ENCODE measurements at places on chromosomes 5 and 9. TPM values are rescaled to one million over a fixed set of nuclear protein-coding genes. Genes with fewer than 3 reads are reported as not detected.
A peak's percentile ranks its signal among the peaks of the same experiment; 100 is the strongest.

Gene FAM120AOS
- 58.6 TPM for polyA plus RNA-seq

Gene ANKRD34B
- polyA plus RNA-seq, result 0.33 TPM

Gene FIBCD1
- polyA plus RNA-seq, result 0.44 TPM

DNA sequence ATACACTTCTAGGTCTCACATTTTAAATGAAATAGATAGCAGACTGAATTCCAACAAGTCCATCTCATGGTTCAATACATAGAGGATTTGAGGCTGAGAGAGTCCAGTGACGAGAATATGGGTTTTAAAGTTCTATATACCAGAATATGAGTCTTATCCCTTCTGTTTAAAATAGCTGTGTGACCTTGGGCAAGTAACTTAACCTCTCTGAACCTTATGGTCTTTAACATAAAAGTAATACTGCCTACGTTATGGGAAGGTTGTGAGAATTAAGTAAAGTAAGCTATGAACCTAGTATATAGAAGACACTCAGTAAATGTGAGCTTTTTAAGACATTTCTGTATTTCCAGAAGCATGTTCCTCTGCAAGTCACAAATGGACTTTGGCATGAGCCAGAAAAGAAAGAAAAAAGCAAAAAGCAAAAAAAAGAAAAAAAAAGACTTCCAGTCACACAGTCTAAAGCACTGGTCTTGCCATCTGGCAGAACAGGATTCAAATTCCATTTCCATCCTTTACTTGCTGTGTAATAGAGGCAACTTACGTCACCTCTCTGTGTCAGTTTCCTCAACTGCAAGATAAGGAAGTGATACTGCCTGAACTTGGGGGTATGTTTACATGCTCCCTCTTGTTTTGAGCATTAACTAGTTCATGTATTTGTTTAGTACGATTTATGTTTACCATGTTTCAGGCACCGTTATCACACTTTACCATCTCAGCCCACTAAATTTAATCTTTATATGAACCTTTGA is 248.2 kb downstream of the TRIM32 start:
- DNase-seq, result no peak

DNA sequence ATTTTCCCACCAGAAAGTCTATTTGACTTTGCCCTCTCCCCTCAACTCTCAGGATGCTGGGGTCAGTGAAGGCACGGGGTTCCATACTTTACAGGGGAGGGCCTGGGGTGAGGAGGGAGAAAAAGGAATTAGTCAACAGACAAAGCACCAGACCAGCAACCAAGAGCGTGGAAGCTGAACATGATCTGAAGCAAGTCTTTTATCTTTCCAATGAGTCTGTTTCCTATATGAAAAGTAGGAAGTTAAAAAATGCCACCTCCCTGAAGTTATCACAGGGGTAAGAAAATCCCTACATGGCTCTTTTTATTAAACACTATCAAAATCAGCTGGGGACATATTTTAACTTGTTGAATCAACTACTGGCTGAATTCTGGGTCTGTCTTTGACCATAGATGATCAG is 337.0 kb downstream of the TRPM3 start:
- no peak for DNase-seq

DNA sequence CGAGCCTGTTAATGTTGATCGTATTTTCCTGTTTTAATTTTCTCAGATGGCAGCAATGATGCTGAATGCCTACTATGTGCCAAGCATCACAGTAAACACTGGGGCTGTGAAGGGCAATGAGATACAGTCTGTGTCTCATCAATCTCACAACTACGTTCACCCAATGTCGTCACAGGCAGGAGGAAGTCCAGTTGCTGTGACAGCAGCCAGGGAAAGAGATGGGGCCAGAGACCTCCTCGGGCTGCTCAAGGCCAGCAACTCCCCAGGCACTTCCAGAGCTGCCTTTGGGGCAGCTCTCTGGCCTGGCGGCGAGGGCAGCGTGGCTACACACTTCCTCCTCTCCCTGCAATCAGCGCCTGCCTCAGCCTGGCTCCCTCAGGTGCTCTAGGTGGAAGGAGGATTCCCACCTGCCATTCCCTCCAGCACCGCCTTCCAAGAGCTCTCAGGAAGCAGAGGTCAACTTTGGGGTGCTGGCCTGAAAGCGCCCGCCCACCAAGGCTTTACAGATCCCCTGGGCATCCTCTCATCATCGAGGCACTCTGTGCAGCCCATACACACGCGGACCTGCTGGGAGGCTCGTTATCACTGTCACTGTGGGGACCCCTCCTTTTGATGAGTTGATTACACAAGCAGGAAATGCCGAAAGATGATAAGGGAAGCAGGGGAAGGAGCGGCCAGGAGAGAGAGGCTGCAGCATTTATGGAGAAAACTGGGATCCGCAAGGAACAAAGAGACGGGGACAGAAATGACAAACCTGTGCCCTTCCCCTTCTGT is 159.2 kb downstream of the ZDHHC21 start:
- DNase-seq, result no peak

- no peak for DNase-seq
These were observed 139.2 kb downstream of the PBX3 start for GRCh38 chr9:125886365-125886764.

DNA sequence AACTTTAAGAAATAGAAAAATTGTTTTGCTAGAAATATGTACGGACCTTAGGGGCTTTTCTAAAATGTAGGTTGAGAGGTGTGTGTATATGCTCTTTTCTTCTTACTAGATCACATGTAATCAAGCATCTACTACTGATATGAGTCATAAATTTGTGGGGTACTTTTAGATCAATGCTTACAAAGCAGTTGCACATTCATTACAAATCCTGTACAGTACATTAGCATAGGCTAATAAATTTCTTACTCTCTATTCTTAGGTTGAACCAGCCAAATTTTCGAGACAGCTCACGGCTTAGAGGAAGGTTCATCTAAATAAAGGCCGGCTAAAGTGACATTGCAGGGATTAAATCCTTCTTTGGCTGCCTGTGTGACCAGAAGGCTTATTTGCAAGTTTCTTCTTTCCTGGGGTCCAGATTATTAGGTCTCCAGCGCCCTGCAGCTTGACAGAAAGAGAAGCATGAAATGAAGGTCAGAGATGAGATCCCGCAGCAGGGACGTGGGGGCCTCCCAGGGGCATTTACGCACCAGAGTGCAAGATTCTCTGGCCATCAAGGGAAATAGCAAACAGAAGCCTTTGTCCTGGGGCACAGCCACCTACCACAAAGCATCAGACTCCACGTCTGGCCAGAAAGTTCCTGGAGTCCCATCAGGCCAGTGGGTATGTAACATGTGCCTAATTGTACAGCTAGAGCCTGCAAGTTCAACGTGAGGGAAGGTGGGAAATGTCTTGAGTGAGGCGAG is 53.0 kb downstream of the NIM1K start:
- DNase-seq, result no peak

DNA sequence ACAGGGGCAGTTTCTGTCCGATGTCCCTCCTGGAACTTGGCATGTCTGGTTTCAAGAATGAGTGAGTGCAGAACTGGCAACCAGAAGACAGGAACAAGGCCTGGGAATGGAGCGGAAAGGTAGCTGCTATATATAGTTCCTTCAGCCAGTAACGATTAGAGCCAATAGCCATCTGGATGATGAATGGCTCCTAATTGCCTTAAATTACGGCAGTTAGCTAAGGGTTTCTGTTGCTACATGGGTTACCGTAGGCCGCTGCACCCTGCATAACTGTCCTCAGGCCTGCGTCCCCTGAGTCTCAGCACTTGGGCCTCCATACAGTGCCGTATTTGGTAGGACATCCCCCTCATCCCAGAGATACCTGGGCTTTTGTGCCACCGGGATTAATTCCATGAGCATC is 29.4 kb downstream of the WWC1 start:
- DNase-seq, result no peak

- peak; percentile 46 for DNase-seq
These were observed 63.0 kb downstream of the TSSK1B start for GRCh38 chr5:113371721-113372196.

- no peak for DNase-seq
These were observed 52.6 kb downstream of the ALDH7A1 start for GRCh38 chr5:126542441-126542840.

DNA sequence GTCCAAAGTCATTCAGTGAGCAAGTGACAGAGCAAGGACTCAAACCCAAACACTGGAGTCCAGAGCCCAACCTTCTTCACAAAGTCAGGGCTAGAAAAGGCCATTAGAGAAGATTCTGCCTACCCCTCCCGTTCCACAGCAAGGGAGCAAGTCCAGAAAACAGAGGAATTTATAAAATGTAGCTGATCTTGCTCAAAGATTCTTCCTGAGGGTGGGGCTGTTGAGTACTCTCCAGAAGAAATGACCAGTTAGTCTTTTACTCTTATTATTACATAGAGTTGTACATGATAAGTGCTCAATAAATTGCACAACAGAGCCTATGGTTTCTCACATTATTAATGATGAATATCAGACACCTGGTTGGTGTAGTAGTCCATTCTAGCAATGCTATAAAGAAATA is 39.3 kb upstream of the HMHB1 start:
- DNase-seq, result no peak

- no peak for DNase-seq
These were observed 417.2 kb downstream of the TLR4 start for GRCh38 chr9:118121361-118121760.

DNA sequence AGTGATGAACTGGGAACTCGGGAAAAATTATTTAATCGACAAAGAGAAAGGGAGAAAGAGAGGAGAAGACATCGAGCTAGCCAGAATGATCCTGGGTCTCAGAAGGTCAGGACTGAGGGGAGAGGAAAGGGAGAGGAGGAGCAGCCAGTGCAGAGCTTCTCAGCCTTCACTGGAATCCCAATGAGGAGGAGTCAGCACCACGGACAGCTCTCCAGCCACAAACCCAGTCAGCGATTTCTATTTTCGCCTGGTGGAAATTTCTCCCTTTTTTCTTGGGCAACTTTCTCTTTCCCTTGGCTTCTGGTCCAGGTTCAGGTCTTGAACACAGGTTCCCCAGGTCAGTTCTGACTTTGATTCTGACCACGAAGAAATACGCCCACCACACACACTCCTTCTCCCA is 1.6 kb upstream of the BRINP1 start:
- DNase-seq, result no peak
